ENCODE measurements at places on chromosomes 3 and 15.

DNA sequence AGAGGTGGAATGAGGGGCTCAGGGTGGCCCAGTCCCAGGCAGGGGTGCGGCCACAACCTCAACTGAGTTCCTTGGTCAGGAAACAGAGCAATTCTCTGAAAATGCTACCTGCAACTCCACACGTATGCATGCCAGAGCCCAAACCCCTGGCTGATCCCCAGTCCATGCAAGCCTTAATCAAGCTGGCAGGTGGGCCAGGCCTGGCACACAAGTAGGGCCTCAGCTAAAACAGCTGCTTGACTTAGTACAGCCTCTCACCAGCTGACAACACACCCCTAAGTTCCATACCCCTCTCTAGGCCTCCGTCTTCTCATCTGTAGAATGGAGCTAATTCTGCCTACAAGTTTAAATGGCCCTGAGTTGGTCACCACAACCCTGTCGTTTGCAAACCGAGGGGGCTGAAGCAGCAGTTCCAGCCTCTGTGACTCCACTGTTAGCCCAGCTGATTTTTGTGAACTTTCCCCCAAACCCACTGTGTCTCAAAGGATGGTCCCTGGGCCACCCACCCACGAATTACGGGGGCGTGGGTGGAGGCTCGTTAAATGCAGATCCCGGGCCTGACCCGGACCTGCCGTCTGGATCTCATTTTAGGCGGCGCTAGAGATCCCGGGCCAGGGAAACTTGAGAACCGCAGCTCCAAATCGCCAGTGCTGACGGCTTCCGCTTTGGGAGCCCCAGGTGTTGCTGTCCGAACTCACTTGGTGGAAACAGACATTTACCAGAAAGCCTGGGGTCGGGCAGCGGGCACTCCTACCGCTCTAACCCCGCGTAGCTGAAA, 927 bp downstream of the CHDH start:
- no peak for DNase-seq

DNA sequence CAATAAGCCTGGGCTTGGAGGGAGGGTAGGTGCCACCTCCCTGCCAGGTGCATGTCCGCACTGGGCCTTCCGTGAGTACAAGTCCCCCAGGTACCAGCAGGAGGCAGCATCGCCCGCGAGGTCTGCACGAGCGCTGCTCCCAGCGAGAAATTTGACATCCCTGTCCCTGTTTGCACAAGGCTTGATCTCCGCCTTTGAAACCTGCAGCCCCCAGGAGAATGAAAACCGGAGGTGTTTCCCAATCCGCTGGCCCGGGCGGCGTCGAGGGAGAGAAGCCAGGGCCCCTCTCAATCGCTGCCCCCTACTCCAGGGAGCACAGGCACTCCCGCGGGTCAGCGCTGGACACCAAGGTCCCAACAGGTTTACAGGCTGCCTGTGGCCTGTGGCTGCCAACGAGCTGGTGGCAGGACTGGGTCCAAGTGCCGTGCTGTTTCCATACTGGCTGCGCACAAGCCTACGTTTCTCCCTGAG, 961 bp downstream of the HAPLN3 start:
- peak; percentile 79 for DNase-seq

- no peak for DNase-seq
These were observed 203.1 kb downstream of the OPA1 start for GRCh38 chr3:193796089-193796488.

DNA sequence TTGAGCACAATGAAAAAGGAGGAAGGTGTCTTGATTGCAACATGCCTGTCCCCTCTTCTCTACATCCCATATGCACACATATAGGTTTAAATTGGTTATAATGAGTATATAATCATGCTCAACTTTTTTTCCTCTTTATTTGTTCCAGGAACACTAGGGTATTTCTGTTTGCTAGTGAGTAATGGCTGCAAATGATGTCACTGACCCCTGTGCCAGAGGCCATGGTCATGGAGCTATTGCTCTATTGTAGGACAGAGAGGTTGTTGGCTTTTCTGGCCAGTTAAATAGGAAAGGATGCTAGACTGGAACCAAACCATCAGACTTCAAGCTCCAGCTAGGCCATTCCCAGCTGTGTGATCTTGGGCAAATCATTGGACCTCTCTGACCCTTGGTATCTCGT, 9.6 kb downstream of the ARHGEF3 start:
- no peak for DNase-seq

DNA sequence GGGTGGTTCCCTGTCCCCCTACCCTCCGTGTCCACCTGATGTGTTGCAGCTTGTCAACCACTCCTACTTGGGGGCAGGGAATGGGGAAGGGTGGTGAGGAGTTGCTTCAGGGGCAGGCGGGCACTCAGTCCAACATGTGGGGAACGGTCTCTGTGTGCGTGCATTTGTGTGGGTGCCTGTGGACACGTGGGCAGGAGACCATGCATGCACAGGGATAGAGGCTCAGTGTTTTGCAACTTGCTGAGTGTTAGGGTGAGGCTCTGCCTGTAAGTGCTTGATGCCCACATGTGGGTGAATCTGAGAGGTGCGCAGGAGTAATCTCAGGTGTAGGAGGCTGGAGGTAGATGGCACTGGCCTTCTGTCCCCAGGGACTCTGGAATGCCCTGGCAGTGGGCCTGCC, 24.4 kb upstream of the TMEM115 start:
- no peak for DNase-seq

DNA sequence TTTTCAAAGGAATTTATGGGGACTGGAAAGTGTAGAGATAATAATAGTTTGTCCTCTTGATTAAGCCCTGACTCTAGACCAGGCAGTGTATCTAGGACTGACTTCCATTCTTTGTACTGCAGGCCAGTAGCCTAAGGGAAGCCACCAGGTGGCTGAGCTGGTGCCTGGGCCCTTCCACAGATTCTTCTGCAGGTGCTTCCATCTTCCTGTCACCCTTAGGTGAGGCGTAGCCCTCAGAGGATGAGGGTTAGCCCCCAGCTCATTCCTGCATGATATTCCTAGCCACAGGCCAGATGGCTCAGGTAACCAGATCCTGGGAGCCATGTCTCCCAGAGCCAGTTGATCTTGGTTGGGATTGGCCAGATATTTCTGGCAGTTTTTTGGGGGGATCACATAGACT, 169.0 kb upstream of the IL12A start:
- no peak for DNase-seq

DNA sequence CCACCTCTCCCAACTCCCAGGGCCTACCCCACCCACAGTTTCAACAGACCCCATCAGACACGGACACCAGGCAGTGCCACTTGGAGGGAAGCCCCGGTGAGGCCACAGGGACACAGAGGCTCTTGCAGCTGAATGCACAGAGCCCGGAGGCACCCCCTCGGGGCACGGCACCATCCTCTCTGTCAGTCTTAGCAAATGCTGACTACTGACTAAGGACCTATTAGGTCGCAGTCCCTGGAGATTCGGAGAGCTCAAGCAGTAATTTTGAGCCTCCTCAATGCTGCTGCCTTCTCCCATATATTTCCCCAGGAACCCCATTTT, 79.9 kb downstream of the VGLL4 start:
- no peak for DNase-seq

GRCh38 chr15:51135276-51135675, 40.6 kb upstream of the TNFAIP8L3 start:
- DNase-seq, result no peak

DNA sequence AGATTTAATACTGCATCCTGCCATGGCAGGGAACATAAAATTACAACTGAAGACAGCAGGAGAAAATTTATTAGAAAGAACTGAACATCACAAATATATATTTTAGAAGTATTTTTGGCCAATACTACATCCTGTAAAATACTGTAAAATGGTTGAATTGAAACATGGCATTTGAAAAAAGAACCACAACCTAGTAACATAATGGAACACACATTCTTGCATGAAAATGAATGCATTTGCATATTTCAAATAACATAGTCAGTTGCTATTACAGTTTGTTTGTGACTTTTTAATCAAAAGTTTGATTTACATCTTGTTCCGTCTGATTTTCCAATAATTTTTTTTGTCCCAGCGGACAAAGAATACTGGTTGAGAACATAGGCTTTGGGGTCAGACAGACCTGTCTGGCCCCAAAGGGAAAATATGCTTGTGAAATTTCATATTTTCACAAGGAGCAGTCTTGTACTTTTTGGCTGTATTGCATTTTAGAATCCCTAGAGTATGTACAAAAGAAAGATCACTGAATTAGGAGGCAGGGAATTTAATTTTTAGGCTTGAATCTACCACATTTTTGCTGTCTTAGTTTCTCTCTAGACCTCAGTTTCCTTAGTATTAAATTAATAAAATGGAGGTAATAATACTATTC, 268.8 kb downstream of the ADAMTSL3 start:
- DNase-seq, result no peak

DNA sequence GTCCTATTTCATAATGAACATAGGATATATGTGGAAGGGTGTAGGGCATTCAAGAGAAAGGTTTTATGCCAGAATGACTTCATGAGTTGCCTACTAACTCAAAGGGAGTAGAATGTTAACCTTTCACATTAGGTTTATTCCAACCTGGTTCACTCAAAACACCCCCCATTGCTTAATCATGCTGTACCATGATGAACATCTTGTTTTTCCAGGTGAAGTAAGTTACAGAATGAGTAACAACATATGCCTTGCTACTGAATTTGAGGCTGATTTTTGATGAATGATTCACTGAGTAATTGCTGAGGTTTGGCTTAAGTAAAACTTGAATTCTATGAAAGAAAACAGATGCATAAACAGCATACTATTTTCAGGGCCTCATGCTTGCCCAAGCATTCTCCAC, 5.9 kb upstream of the CLDN16 start:
- no peak for DNase-seq

DNA sequence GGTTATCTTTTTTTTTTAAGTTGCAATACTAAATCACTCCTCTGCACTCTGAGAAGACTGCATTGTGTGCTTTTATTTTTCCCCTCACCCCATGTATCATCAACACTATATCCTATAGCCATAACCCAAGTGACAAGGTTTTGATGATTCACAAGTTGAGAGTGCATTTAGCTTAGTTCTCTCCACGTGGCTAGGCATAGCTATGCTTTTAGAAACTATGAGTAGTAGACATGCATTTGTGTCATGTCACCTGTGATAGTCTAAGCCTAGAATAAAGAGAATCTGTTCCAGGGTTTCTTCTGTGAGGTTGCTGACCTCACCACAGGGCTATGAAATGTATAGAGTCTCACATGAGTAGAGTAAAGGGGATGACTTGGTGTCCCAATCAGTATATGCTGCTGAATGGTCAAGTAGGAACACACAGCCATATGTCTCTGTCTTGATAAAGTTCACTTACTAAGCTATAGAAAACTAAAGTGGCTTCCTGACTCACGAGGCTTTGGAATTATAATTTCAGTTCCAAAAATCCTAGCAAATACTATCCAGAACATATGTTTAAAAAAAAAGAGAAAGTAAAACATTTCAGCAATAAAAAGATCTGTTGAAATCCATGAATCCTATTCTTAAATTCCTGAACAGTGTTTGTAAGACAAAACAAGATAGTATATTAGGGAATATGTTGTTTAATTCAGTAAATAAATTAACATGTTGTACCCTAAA, 206.3 kb downstream of the LSAMP start:
- no peak for DNase-seq

GRCh38 chr3:40768046-40768445, 243.3 kb downstream of the ZNF621 start:
- no peak for DNase-seq

GRCh38 chr3:36297195-36297594, 83.1 kb upstream of the STAC start:
- no peak for DNase-seq

- no peak for DNase-seq
These were observed 162.6 kb downstream of the BBX start for GRCh38 chr3:107685383-107685782.

DNA sequence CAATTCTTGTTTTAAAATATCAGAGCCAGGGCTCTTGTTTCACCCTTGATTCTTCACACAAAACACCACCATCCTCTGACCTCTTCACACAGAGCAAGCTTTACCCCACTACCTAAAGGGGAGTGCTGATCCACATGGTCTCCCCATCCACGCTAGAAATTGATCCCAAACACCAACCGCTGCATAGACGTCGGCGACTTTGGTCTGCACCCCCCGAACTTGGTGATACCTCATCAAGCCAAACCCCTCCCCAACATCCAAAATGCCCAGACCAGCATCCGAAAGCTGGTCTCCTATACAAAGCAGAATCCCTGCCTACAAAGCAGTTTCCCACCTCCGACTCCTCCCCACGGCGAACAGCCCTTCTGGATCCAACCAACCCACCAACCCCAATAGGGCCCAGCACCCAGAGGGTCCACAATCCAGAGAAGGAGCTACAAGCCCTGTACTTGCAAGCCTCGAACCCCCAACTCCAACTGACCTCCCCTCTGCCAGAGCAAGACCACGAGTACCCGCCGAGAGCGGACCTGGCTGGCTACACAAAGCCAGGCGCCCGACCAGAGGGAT, 25.8 kb upstream of the MTHFS start:
- no peak for DNase-seq

DNA sequence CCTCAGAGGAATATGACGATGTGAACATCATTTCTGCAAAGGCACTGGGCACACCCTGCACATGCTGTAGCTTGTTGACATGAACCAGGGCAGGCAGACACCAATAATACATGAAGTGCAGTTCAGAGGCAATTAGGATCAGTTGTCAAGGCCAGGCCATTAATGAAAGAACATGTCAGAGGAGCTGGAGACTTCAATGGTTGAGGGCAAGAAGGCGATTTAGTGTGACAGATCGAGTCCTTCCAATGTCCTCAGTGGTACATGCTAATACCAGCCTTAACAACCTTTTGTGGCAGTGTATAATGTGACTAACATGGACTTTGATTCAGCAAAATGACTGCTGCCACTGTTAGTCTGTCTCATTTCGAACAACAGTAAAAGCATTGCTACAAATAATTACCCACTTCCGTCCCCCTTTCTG, 205.2 kb upstream of the NANOGP8 start:
- DNase-seq, result no peak

GRCh38 chr15:58064082-58064979, 1.2 kb downstream of the ALDH1A2 start:
- DNase-seq, result no peak

DNA sequence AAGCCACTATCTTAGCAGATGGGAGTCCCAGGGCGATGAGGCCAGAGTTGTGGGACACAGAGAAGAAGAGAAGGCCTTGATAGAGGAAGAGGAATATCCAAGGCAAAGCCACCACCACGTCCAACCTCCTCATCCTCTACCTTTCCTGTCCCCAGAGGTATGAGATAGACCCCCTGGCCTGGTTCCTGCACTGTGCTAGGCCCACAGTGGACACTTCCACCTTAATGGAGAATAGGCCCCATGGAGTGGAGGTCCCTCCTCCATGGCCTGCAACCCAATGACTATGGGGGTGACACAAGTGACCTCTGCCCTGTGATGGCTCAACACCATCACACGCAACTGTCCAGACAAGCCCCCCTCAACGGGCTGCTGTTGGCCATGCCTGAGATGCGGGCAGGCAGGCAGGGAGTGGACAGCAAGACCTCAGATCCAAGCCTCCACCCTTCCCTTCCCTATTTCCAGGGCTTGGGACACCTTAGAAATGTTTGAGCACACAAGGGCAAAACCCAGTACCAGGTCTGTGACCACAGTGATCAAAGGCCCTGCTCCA, 36.8 kb downstream of the GRAMD2A start:
- no peak for DNase-seq
